Stimulated activated CD4-positive, alpha-beta T cell treated with anti-CD3 and anti-CD28 coated beads, Interleukin-12 subunit alpha, Interleukin-12 subunit beta, amount 100 ng/mL, for 24 hours (primary cell): ENCODE measurements at places on chromosomes 16 and 17.

GRCh38 chr16:77937473-77938149 is 84.7 kb upstream of the CLEC3A start:
- no peak for DNase-seq

- no peak for DNase-seq
Measured at GRCh38 chr17:79844869-79845600, 5.8 kb upstream of the CBX4 start.

- no peak for DNase-seq
Measured at GRCh38 chr16:28063591-28064061, at the start of gene GSG1L. Gene GSG1L, minus strand, starts transcription at chr16:28063714. Its CDS starts 290 bp downstream, at chr16:28063424.

GRCh38 chr17:19000531-19001325 is 3.8 kb downstream of the FAM83G start:
- DNase-seq: no peak

DNA sequence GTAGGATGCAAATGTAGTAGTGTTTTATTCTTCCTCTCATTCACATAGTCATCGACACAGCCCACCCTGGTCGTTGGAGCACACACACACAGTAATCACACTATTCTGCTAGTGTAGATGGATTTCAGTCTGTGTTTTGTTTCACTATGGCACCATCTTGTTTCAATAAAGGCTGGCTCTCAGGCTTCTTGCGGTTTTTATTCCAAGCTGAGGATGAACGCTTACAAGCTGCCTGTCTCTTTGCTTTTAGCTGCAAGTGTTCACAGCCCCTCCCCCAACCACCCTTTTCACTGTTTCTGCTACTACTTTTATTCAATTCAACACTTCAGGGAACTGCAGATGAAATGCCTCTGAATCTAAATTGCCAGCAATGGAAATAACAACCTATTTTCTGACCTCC is 140.9 kb upstream of the PMFBP1 start:
- no peak for DNase-seq

DNA sequence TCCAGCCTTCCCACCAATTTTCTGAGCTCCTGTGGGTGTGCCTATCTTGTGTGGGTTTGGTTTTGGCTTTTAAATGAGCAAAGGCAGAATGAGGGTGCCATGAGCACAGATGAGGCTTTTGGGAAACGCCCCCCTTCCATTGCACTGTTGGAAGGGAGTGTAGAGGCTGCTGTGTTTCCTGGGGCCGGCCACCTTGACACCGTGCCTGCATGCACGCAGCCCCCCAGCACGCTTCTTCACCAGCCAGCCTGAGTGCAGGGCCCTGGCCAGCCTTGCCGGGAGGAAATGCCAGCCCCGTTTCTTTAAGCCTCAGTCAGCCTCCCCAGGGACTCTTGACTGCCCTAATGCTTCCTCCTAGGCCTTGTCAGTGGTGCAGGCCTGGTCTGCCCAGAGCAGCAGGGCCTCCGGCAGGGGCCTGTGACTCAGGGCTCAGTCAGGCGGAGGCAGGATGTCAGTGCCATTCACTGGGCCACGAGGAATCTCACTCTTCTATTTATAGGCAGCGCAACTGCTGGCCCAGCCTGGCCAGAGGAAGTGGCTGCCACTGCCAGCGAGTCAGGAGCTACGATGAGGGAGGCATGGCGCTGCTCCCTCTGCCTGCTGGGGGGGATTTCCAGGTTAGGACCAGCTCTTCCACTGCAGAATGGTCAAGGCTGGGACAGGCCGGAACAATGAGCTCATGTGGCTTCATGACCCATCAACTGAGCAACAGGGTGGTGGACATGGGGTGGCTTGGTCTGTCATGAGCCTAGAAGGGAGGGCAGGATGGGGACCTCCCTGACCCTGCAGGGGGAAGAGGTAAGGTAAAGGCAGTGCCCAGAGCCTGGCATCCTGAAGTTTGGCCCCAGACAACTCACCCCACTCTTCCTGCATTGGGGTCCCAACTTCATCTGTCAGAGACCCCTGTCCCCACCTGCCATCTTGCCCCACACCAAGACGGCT is 205.2 kb downstream of the RAB11FIP4 start:
- no peak for DNase-seq

DNA sequence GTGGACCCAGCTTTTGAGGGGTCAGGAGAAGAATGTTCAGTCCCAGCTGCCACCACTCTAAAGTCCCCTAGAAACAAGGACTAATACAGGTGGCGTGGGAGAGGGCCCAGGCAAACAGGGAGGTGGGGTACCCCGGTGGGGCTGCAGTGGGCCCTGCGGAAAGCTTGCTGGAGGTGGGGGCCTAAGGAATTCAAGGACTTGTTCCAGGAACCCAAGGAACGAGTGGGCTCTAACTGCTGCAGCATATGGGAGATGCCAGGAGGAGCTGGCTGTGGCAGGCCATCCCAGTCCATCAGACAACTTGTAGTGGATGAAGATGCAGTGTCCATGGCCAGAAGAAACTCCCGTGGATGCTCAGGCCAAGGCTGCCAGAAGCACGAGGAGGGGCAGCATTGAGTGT is 10.6 kb downstream of the SNX20 start:
- no peak for DNase-seq

DNA sequence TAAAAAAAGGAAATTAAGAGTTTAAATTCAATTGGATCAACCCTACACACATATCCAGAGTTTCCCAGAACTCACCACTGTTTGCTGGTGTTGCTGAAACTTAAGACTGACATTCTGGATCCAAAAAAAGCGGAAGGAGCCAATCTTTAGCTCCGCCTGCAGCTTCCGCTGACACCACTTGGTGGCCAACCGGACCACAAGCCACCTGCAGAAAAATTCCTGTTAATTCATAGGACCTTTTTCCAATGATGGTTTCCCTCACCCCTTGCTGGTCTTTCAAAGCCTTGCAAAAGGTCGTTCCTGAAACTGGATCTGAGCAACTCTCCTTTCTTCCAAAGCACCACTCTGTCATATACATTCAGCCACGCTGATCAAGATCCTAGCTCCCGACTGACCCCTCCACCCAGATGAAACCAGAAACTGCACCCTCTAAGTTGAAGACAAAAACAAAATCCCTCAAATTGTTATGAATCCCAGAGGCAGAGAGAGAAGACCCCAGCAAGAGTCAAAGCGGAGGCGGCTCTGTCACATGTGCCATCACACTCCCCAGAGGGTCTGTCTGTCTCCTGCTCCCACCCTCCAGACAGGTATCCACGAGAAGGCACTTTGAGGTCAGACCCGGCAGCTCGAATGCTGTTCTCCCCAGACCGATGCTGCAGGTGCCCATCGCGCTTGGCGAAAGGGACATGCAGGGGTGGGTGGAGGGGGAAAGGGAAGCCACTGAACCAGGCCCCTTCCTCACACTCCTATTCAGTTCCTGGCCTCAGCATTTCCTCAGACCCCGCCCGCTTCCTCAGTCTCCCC is 773 bp downstream of the BLTP2 start:
- DNase-seq: no peak

DNA sequence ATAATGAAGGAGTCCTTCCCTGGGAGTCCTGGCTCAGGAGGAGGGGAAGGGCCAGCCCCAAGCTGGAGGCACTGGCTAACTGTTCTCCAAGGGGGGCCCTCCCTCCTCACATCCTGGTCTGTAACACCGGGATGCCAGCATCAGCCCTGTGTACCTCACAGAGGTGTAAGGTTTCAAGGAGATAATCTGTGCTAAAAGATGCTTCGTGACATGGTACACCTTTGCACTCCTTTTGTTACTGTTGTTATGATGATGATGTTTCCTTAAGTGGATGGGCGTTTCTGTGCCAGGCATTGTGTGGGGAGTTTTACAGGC is 236.7 kb upstream of the TNRC6C start:
- no peak for DNase-seq

DNA sequence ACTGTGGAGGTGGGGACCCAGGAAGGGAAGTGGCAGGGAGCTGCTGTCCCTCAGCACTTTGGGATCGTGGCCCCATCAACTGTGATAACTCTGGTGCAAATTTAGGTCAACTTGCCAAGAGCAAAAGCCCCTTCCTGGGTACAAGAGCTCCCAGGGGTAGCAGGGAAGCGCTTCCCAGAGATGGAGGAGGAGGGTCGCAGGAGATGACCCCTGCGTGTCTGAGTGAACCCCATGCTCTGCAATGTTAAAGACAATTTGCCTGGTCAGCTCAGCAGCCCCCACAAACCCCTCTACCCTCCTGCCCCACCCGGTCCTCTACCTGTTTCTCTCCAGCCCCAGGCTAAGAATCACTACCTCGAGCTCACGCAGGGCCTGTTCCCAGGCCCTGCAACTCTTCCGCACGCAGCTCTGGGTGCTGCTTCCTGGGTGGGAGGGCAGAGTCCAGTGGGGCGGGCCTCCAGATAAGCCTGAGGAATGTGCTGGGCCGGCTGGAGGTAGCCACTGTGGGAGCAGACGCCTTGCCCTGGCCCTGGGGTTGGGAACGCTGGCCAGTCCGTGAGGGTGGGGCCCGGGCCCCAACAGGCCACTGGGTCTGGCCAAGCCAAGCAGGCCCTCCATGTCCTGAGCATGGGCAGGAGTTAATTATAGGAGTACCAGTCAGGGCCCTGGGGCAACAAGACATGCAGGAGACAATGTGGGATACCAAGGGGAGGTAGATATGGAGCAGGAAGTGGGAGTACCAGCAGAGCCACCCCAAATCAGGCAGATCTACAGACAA is 6.1 kb downstream of the DOK4 start:
- DNase-seq: no peak

- no peak for DNase-seq
Measured at GRCh38 chr17:29073520-29073919, 30.6 kb downstream of the PIPOX start.

DNA sequence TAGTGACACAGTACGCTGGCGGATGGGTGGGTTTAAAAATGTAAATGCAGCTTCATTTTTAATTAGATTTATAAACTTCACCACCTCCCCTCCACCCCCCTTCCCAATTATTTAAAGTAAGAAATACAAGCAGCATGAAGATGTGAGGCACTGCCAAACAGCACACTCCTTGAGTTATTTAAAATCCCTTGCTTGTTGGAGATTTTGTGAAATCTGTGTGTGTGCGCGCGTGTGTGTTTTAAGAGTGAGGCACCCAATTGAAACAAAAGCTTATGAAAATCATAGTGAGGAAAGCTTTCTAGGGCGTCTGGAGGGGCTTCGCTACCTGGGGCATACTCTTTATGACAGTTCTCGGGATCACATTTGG is 219.6 kb upstream of the IRX3 start:
- no peak for DNase-seq

- DNase-seq: no peak
Measured at GRCh38 chr17:81921996-81922565, 4.1 kb upstream of the SIRT7 start.

DNA sequence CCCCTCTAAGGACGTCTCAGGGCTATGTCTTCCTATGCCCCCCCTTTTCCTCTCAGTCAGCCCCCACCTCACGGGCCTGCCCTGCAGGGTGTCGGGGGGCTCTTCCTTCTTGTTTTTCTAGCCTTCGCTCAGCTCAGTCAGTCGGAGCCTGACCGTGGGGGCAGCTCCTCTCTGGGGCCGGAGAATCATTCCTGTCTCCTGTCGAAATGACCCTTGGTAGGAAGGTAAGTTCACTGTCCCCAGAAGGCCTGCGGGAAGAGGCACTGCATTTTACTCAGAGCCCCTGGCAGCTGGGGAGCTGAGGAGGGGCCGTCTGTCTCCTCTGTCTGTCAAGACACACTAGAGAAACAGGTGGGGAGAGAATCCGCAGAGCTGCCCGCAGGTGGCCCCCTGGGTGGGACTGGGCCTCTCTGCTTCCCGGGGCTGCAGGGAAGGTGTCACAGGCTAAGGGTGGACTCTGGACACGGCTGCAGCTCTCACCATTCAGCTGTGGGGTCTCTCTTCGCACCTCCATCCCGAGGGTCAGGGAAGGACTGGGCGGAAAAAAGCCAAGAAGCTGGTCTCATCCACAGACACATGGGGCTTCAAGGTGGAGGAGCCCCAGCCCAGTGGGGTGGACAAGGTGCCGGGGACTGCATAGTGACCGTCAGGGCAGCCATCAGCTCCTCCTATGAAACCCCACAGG is 112.8 kb upstream of the TNRC6C start:
- no peak for DNase-seq

GRCh38 chr17:55228683-55229192 is 36.0 kb upstream of the HLF start:
- DNase-seq: no peak

- peak; percentile 16 for DNase-seq
Measured at GRCh38 chr16:50282010-50282538, 15.7 kb downstream of the ADCY7 start.

- no peak for DNase-seq
Measured at GRCh38 chr16:23842137-23842600, 6.4 kb downstream of the PRKCB start.

DNA sequence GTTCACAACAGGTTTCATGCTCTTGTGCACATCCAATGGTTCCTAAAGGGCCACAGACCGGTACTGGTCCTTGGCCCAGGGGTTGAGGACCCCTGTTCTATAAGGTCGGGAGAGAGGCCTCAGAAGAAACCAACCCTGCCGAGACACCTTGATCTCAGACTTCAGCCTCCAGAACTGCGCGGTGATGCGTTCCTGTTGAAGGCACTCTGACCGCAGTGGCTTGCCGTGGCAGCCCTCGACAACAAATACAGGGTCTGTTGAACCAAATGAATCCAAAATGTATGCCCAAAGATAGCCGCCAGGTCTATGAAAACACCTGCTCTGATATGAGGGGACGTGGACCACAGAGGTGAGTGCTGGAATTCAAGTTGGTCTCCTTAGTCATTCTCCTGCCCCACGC is 389.8 kb downstream of the SEC14L1 start:
- DNase-seq: no peak

GRCh38 chr16:19127205-19127604 is 13.4 kb downstream of the ITPRIPL2 start:
- DNase-seq: no peak

DNA sequence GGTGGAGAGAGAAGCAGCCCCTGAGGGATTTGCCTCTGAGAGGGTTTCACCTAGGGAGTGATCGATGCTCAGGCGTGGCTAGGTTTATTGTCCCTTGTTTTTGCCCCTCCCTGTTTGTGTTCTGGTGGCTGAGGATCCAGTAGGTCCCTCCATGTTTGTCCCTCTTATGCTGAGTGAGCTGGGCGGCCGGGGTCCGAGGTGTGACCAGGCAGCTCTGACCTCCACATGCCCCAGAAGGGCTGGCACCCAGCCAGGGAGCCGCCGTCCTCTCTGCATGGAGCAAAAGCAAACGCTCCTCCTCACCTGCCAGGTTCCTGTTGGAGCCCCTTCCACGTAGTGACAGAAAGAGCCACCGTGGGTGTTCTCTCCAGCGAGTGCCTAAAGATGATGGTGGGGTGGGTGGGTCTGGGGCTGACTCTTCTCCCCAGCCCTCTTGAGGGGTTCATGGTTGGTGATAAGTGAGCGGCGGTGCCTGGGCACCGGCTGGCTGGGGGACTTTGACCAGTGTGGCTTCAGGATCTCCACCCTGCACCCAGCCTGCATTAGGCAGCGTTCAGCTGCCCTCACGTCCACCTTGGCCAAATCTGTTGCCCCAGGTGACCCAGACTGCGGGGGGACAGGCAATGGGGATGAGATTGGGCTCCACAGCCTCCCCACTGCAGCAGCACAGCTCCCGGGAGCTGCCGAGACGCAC is 14.1 kb upstream of the NUDT16L1 start:
- DNase-seq: no peak
